DMS79 (cell line): ENCODE measurements at places on chromosomes 3 and 15.

- no peak for DNase-seq
These were observed 203.7 kb downstream of the ABHD5 start for GRCh38 chr3:43894176-43895049.

- DNase-seq, result no peak
These were observed 103.4 kb downstream of the SNRPN start for GRCh38 chr15:25058080-25058785.

GRCh38 chr3:39113291-39113690 is 5.8 kb downstream of the TTC21A start:
- no peak for DNase-seq

DNA sequence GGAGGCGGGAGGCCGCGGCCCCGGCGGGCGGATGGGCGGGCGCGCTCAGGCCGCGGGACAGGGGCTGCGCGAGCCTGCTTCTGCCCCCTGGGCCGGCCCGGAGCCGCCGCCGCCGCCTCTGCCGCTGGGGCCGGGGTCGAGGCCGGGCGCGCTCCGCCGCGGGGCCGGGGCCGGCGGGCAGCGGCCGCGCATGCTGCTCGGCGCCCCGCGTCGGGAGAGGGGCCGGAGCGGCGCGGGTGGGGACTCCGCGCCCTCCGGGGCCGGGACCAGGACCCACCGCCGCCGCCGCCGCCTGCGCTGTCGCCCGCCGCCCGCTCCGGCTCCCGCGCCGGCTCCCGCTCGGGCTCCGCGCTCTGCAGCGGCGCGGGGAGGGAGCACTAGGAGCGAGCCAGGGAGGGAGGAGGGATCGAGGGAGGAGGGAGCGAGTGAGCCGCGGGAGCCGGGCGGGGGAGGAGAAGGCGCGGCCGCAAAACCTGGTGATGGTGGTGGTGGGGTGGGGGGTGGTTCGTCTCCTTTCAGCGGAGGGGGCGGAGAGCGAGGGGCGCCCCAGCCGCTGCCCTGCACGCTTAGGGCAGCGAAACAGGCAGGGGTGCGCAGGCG is at the start of gene LINGO1:
TSS of gene LINGO1 (minus strand) at position 379 of the 600 bp plus-strand sequence. CDS start 597 bp downstream, outside the sequence.
- DNase-seq, result no peak

- DNase-seq, result no peak
These were observed 55.9 kb upstream of the PHLDB2 start for GRCh38 chr3:111803123-111803593.
